ENCODE measurements at places on chromosomes 12 and 14. TPM values are rescaled to one million over a fixed set of nuclear protein-coding genes. Genes with fewer than 3 reads are reported as not detected.
A peak's percentile ranks its signal among the peaks of the same experiment; 100 is the strongest.

The TROAP gene
- 24.2 TPM for total RNA-seq

The TTC9 gene
- total RNA-seq, result 10.2 TPM

GRCh38 chr14:61113561-61114225 is 132.6 kb downstream of the SLC38A6 start:
- no peak for DNase-seq

DNA sequence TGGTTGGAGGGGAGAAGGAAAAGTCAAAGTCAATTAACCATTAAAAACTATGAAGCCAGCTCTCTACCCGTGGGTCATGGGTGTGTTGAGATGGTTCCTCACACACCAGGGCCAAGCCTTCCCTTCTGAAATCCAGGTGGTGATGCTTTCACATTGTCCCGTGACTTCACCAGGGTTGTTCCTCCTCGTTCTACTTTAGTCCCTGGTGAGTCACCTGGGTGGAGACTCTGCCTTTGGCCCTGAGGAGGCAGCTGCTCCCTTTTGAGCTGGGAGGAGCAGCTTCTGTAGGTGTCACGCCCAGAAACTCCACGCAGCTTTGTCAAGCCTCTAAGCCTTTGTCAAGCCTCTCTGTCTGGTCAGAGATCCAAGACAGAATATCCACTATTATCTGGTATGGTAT is 348.3 kb downstream of the BMP4 start:
- peak; percentile 67 for DNase-seq

- DNase-seq, result no peak
Measured at GRCh38 chr14:34322940-34323418, 139.1 kb downstream of the SPTSSA start.

GRCh38 chr12:54006559-54007220 is 2.1 kb upstream of the HOXC8 start:
- DNase-seq, result no peak

- DNase-seq, result no peak
Measured at GRCh38 chr12:101277443-101277842, 2.5 kb upstream of the UTP20 start.

DNA sequence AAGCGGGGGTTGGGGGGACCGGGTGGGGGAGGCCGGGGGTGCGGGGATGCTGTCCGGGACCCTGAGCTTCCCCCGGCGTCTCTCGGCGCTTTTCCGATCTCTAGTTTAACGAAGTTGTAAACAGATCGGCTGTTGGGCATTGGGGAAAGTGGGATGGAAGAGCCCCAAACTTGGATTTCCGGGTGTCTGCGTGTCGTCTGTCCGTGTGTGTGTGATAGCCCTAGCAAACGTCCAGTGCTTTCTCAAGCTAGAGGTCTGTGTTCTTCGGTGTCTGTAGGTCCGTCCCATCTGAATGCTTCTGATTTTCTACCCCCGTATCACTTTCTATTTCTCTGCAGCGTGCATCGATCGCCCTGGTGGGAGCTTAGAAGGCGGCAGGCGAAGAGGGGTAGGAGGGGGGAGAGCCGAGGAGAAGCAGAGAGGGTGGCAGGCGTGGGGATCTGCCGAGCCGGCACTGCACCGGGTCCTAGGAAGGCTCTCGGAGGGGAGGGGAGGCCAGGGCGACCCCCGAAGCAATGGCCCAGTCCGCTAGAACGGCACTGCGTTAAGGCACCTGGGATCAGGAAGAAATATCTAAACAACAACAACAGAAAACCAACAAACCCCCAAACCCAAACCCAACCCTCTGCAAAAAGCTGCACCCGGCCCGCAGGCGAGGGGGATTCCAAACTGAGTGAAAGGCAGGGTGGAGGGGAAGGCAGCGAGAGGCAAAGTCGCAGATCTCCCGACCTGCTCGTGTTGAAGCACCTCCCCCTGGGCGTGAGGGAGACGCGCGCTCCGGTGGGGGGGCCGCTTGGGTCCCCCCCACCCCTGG is 1.0 kb downstream of the KCNA1 start:
- no peak for DNase-seq

DNA sequence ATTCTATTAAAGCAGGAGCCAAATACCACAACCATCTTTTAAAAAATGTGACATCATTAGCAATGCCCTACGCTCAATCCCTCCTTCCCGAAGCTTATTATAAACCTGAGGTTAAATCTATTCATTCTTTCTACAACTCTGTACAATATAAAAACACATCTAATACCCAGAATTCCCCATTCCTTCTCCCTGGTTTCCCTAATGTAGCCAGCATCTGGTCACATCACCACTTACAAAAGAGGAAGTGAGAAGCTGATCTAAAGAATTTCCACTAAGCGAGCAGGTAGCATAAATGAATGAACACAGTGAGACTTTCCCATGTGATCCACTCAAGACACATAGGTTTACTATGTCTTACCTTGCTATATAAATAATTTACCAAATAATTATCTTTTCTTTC is 90.4 kb downstream of the LRP6 start:
- DNase-seq, result no peak
